CD4-positive, CD25-positive, alpha-beta regulatory T cell (primary cell): ENCODE measurements at places on chromosomes 1 and 21. TPM values are rescaled to one million over a fixed set of nuclear protein-coding genes. Genes with fewer than 3 reads are reported as not detected.

BMP8B gene
- polyA plus RNA-seq: 0.07 TPM

ERICH3 gene
- polyA plus RNA-seq: not detected

NBPF12 gene
- polyA plus RNA-seq: 2.0 TPM

THEM5 gene
- 0.25 TPM for polyA plus RNA-seq

CLCA1 gene
- not detected for polyA plus RNA-seq

MAP1LC3C gene
- polyA plus RNA-seq: not detected

FCRLA gene
- 2.1 TPM for polyA plus RNA-seq

LCE3D gene
- not detected for polyA plus RNA-seq

IQGAP3 gene
- 0.09 TPM for polyA plus RNA-seq

CELF3 gene
- not detected for polyA plus RNA-seq

KRTAP11-1 gene
- polyA plus RNA-seq: not detected

AJAP1 gene
- polyA plus RNA-seq: 0.10 TPM

SPRR5 gene
- polyA plus RNA-seq: not detected

PGBD2 gene
- 8.0 TPM for polyA plus RNA-seq

IFI6 gene
- 194 TPM for polyA plus RNA-seq

GRCh38 chr1:232570007-232570406 lies 59.9 kb downstream of the SIPA1L2 start:
- DNase-seq: no peak

GRCh38 chr1:204373911-204374310 lies 14.2 kb upstream of the PLEKHA6 start:
- DNase-seq: no peak

- DNase-seq: no peak
Measured at GRCh38 chr1:21857142-21857839, 45.2 kb downstream of the LDLRAD2 start.

GRCh38 chr1:53091841-53092645 lies 30.0 kb downstream of the PODN start:
- DNase-seq: no peak

- DNase-seq: no peak
Measured at GRCh38 chr1:225253173-225253572, 174.7 kb downstream of the LBR start.

GRCh38 chr21:45853703-45854342 lies 127.7 kb upstream of the COL6A1 start:
- DNase-seq: no peak

DNA sequence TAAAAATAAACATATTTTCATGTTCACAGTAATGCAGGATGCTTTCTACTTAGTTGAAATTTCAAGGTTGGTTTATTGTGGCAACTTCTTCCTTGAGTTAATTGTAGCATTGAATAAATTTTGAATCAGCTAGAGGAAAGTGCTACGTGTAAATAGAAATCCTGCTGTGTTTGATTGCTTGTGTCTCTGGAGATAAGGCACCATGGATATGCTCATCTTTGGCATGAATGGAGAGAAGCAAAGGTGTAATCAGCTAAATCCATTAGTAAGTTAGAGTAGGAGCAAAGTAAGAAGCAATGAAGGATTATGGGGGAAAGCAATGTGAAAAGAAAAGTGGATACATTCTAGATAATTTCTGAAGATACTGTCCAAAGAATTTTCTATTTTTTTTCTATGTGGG lies 331.1 kb downstream of the PTPRC start:
- no peak for DNase-seq

- no peak for DNase-seq
Measured at GRCh38 chr1:47776667-47777131, 220.5 kb downstream of the TRABD2B start.

DNA sequence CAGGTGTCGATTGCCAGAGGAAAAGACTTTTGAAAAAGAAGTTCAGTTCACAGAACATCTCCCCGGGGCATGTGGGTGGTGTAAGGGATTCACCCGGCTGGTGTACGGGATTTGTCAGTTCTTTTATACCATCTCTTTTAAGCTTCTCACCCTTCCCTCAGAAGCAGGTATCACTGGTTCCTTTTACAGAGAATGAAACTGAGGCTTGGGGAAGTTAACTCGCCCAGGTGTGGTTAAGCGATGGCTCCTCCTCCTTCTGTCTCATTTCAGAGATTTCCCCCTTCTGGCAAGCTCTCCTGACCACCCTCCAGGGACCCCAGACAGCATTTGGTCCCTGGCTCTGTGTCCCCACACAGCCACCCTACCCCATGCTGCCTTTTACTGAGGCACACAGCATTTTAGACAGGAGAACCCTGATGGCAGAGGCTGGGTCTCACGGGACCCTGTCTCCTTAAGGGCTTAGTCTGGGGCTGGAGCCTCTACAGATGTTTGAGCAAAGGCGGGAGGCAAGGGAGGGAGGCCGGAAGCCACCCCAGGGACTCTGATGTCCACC lies 2.8 kb upstream of the ECE1 start:
- peak; percentile 63 for DNase-seq

DNA sequence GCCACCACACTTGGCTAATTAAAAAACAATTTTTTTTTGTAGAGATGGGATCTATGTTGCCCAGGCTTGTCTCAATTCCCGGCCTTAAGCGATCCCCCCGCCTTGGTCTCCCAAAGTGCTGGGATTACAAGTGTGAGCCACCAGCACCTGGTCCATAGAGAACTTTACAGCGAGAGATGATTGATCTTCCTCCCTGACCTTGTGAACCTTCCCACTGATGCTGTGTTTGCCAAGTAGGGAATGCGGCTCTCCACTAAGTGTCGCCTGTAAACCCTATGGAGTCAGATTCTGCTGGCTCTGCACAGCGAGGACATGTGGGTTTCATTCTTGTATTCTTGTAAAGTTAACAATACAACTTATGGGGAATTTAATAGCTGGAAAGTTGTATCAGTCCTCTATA lies 81.3 kb upstream of the LYST start:
- DNase-seq: no peak

GRCh38 chr1:234197839-234198238 lies 175.4 kb upstream of the COA6 start:
- DNase-seq: no peak

- no peak for DNase-seq
Measured at GRCh38 chr1:245788269-245788668, 633.5 kb downstream of the KIF26B start.

GRCh38 chr1:203380420-203381150 lies 29.7 kb upstream of the FMOD start:
- DNase-seq: no peak

- DNase-seq: no peak
Measured at GRCh38 chr1:41533016-41533730, 48.7 kb upstream of the EDN2 start.

DNA sequence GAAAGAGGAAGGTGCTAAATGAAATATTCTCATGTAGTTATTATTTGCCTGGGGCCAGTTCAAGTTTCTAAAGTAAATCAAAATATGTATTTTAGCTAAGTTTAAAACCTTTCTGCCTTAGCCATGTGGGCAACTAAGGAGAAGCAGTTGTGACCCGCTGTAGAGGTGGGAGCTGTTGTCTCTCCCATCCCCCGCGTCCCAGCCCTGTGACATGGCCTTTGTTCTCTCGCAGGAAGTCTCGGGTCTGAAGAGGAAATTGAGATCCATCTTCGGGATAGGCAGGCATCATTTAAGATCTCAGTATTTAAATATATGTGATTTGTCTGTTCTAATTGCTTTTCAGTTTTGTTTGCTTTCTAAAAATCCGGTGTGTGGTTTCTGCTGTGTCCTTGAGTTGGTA lies 121.5 kb downstream of the CAMTA1 start:
- DNase-seq: no peak

- no peak for DNase-seq
Measured at GRCh38 chr1:151368393-151369301, 3.9 kb downstream of the SELENBP1 start.

GRCh38 chr1:175597969-175598765 lies 145.2 kb downstream of the TNR start:
- no peak for DNase-seq

GRCh38 chr1:161382214-161383019 lies 14.7 kb upstream of the CFAP126 start:
- peak; percentile 59 for DNase-seq

GRCh38 chr1:32868085-32868484 lies 2.6 kb downstream of the FNDC5 start:
- no peak for DNase-seq

- DNase-seq: no peak
Measured at GRCh38 chr1:36567601-36568341, 85.1 kb upstream of the CSF3R start.

- DNase-seq: no peak
Measured at GRCh38 chr1:64963466-64963865, 2.9 kb downstream of the JAK1 start.

GRCh38 chr21:31366825-31367224 lies 22.8 kb upstream of the TIAM1 start:
- no peak for DNase-seq
